ENCODE measurements at places on chromosomes 4 and X. TPM values are rescaled to one million over a fixed set of nuclear protein-coding genes. Genes with fewer than 3 reads are reported as not detected.

GRCh38 chr4:10181745-10182445 lies 65.3 kb upstream of the WDR1 start:
- DNase-seq: no peak

- no peak for DNase-seq
These were observed 75.9 kb downstream of the AASDH start for GRCh38 chr4:56311299-56311975.

DNA sequence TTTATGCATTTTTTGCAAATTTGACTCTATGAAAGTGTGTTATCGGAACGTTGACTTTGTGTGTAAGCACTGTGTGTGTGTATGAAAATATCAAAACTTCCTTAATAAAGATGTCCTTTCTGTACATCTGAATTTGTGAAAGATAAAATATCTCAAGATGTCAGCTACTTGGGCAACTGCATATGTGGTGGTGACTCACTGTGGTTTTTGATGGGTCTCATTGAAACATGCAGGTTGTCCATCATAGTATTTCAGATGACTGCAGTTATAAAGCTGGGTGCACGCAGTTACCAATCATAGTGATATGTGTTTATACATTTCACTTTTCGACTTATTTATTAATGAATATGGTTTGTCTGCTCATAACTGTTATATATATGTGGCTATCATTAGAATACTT lies 19.7 kb upstream of the BBS12 start:
- no peak for DNase-seq

Gene CT55
- total RNA-seq: not detected
